DND-41 (cell line): ENCODE measurements at places on chromosomes 13 and 19.

GRCh38 chr19:33921165-33921564 is 124.5 kb downstream of the KCTD15 start:
- DNase-seq: no peak

DNA sequence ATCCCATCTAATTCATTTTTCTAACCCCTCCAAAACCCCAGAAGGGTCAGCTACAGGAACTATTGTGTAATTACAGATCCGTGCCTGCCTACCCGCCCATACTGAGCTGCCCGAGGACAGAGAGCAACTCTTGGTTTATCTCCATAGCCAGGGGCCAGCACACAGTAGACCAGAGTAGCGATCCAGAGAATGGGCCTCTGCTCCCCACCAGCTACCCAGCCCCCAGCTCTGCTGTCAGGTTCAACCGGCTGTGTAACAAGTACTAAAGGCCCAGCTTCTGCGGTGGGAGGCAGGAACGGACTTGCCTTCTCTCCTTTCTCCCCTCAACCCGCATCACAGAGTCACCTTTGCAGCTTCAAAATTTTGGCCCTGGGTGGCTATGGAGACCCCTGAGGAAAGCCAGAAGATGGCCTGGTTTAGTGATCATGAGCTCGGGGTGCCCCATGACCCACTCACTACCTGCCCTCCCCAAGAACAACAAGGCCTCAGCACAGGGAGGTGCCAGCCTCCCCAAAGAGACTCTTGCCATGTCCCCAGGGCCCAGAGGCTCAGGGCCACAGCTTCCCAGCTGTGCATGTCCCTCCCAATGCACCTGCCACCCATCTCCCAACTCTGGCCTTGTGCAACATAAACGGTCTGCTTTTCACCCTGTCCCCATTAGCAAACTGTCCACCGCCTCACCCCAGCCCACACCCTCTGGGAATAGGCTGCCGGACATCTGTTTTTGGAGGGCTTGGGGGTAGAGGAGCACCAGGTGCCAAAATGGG is 5.7 kb downstream of the CALM3 start:
- no peak for DNase-seq

GRCh38 chr13:21578748-21579147 is 25.2 kb downstream of the MICU2 start:
- no peak for DNase-seq

DNA sequence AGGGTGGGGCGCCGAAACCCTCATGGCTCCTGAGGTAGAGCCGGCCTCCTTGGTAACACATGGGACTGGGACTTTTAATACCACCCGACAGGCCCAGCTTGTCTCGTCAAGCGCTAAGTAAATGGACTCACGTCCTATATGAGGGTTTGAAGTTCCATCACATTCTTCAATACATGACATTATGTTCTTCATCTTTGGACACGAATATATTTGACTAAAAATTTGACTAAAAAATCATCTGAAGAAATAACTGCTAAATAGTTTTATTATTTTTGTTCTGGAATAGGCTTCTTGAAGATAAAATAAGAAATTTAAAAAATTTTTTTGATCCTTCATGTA is 335 bp upstream of the ZNF607 start:
- no peak for DNase-seq

DNA sequence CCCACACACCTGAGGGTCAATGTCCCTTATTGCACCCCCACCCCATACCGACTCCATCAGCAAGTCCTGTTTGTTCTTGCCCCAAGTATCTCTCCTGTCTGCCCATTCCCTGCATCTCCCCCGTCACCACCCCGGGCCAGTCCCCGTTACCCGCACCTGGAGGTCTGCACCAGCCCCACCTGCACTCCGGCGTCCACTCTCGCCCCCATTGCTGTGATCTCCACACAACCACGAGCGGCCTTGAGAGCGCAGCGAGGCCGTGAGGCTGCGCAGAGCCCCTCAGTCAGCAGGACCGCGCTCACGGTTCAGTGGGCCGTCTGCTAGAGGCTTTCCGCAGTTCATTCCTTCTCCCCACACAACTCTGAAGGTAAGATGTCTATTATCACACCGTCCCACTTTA is 152.8 kb downstream of the KATNAL1 start:
- DNase-seq: no peak
